ENCODE measurements at places on chromosomes 5 and 9. TPM values are rescaled to one million over a fixed set of nuclear protein-coding genes. Genes with fewer than 3 reads are reported as not detected.
A peak's percentile ranks its signal among the peaks of the same experiment; 100 is the strongest.

DNA sequence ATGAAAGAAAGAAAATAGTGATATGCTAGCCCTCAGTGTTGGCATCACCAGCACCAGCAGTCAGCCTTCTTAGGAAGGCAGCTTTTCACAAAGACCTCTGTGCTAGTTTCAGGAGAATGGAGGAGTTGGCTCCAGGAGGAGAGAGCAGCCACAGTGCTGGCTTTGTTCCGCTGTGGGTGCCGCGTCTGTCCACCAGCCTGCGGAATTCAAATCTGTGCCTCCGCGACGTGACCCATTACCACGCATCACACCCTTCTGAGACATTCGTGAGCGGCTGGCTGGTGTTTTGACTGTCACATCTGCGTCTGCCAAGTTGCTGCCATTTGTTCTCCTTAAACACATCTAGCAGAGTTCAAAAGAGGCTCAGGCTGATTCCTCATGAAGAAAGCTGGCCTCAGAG, 34.4 kb downstream of the SNX18 start:
- DNase-seq: no peak

DNA sequence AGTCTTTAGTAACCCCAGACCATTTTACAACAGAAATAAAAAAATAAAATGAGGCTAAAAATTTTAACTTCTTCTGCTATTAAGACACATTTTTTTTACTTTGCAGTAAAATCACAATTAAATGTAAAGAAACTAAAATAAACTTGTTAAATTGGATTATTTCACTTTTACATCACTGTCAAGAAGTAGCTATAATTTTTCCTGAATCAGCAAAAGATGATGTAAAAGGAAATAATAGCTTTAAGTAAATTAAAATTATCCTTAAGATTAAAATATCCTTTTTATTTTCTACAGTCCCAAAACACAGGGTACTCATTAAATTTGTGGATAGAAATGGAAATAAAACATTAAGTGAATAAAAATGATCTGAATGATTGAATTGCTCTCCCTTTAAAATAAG, 44.5 kb downstream of the TMEM232 start:
- no peak for DNase-seq

- DNase-seq: peak; percentile 19
Measured at GRCh38 chr9:91896513-91897121, 53.4 kb downstream of the ROR2 start.

- DNase-seq: no peak
Measured at GRCh38 chr5:39013938-39014337, 60.3 kb downstream of the RICTOR start.

- DNase-seq: no peak
Measured at GRCh38 chr9:93826905-93827544, 128.1 kb downstream of the BARX1 start.

GRCh38 chr9:73906671-73907070, 590.5 kb upstream of the RORB start:
- DNase-seq: no peak

GRCh38 chr5:112208699-112209615, 210.1 kb downstream of the EPB41L4A start:
- DNase-seq: no peak

DNA sequence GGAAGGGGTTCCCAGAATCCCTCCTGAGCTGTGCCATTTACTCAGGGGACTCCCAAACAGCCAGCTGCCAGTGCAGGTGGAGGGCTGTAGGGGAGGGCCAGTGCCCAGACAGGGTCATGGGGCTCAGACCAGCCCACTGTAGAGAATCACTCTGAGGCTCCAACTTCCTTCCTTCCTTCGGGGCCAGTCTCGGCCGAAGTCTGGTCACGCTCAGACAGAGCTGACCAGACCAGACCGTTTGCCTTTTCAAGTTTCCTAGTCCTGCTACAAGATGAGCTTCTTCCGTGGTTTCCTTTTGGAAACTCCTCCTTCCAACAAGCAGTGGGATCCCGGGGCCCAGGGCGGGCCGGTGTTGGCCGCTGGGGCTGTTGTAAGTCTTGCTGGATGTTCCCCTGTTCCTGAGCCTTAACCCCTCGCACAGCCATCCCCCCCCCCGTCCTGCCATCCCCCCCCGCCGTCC, 52.6 kb downstream of the SAR1B start:
- DNase-seq: no peak

GRCh38 chr9:113129884-113130283, 20.9 kb upstream of the SLC31A2 start:
- DNase-seq: no peak

GRCh38 chr5:132437604-132438266, 52.8 kb downstream of the IRF1 start:
- peak; percentile 91 for DNase-seq

- DNase-seq: no peak
Measured at GRCh38 chr5:9878206-9878605, 248.1 kb upstream of the TAS2R1 start.

SVEP1 gene
- total RNA-seq: 1.2 TPM

DNA sequence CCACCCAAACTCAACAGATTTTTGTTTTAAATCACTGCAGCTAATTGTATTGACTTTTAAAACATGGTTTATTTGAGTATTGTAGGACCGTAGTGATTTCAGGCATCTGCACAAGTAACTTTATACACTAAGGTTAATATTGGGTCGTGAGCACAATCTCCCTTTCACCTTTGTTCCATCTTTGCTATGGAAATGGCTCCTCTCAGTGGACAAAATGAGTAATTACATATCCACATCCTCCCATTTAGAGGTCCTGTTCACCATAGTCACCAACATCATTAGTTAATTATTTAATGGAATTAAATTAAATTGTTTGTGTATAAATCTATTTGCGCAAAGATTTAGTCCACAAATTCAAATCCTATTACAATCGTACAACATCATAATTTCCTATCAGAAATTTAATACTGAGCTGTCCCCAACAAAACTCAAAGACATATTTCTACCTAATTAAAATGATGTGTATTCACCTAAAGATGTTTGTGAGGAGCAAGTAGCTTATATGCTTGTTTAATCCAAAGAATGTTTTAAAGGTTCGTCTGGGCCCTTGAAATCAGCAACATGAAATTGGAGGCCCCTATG, 173.0 kb upstream of the DAPK1 start:
- DNase-seq: peak; percentile 76

- DNase-seq: no peak
Measured at GRCh38 chr5:170144286-170145023, 38.8 kb downstream of the FOXI1 start.

FSTL4 gene
- total RNA-seq: not detected

CCL27 gene
- total RNA-seq: not detected

GRCh38 chr5:151239237-151239861, 13.6 kb upstream of the GM2A start:
- peak; percentile 58 for DNase-seq

DNA sequence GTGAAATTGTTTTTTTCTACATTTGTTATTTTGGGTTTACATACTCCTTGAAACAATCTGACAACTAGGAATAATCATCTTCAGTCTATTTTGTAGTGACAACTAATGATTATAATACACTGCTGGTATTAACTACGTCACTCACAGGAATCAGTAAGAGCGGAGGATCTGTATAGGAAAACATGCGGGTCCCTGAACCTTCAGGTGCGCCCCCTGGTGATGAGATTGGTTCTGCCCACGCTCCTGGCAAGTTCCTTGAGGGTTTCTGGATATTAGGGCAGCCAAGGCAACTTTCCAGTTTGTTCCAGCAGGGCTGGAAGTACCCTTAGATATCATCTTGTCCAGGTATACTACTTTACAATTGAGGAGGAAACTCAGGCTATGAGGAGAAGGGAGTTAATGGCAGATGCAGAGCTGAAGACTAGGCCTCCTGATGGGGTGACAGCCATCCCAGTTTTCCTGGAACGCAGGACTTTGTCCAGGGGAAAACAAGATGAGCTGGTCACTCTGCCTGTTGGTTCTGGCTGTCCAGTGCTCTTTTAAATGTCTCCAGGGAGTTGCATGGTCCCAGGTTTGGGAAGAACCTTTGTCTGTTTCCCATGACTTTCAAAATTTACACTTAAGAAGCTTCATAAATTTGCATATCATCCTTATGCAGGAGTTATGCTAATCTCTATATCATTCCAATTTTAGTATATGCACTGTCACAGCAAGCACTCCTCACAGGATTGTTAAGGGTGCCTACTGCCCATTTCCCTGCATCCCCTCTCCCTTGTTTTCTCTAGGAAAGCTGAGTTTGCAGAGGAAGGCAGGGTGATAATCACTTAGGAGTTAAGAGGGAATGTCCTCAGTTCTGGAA, 14.9 kb upstream of the WNT8A start:
- DNase-seq: peak; percentile 67

DNA sequence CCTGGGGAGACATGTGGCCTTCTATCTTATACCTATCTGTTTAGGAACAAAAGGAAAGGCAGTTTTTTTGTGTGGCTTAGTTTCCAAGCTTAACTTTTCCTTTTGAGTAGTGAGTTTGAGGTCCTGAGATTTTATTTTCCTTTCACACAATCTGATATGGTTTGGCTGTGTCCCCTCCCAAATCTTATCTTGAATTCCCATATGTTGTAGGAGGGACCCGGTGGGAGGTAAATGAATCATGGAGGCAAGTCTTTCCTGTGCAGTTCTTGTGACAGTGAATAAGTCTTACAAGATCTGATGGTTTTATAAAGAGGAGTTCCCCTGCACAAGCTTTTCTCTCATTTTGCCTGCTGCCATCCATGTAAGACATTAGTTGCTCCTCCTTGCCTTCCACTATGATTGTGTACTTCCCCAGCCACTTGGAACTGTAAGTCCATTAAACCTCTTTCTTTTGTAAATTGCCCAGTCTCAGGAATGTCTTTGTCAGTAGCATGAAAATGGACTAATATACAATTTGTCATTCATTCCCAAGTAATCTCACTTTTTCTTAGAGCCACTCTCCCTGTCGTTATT, 4.7 kb upstream of the CLTB start:
- no peak for DNase-seq

GRCh38 chr5:142143878-142144277, 35.3 kb downstream of the NDFIP1 start:
- peak; percentile 39 for DNase-seq

DNA sequence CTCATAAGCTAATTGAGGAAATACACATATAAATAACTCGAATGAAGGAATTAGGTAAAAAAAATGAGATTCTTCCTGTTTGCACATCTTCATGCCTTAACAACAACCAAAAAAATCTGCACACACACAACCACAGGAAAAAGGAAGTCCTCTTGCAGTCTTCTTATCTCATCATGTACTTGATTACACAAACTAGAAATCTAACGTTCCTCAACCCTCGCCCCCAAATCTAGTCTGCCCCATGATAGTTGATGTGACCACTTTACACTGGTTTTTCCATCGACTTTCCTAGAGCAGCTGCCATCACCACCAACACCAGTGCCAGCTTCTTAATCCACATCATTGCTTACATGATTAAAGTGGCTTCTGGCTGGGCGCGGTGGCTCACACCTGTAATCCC, 31.2 kb upstream of the RNU6ATAC start:
- no peak for DNase-seq

- DNase-seq: no peak
Measured at GRCh38 chr5:74372051-74372450, 268.5 kb downstream of the ENC1 start.

CCDC152 gene
- total RNA-seq: 3.0 TPM

CNTFR gene
- 0.05 TPM for total RNA-seq

- no peak for DNase-seq
Measured at GRCh38 chr5:96601200-96601599, 61.0 kb upstream of the CAST start.

DNA sequence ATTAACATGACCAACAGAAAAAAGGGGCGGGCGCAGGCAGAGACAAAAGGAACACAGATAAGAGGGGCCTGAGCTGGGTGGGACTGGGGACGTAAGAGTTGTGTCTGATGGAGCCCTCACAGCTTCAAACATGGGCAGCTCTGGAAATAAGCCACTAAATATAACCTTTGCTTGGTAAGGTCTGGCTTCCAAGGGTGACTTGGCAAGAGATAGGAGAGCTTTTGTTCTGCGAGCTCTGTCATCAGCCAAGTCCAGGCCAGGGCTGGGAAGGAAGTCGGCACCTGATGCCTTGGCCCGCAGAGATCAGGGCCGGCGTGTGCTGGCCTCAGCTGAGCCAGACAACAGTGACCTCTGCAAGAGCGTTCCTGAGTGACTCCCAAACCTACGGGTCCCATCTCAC, 11.8 kb downstream of the TRUB2 start:
- DNase-seq: no peak

GRCh38 chr9:110152704-110153374, 55.1 kb downstream of the C9orf152 start:
- DNase-seq: peak; percentile 56

PCDHA1 gene
- not detected for total RNA-seq

DNA sequence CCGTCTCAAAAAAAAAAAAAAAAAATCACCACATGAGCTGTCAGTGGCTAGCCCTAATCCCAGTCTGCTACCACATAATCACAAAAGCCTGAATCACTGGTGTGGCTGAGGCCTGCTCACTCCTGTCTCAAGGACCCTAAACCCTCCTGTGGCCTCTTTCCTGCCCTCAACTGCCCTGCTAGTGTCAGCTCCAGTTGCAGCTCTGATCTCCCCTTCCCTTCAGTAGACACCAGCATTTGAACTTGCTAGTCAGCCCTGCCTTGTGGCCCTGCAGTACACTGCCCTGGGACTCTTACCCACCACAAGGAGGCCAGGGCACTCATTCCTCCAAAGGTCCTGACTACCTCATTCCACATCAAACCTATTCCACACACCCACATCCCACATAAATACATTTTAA, 9.5 kb upstream of the P4HA2 start:
- DNase-seq: peak; percentile 54

DNA sequence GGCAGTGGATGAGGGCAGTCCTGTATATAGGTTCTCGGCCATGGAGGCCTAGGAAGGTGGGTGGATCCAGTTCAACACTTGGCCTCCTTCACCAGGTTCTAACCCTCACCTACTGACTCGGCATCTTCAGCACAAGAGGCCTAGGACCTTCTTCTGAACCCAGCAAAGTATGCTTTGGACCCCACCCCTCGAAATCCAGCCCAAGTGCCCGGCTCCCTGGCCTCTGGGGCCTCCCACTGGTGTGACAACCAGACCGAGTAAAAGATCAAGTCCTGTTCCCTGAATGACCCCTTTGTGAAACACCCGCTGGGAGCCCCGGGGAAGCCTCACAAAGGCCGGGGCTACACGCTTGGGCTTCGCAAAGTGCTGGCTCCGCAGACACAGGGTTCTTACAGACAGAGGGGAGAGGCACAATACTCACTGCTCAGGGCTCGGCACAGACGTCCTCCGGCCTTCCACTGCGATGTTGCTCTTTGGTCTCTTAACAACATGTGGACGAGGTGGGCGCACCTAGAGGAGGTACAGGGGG, 47.0 kb downstream of the CRB2 start:
- no peak for DNase-seq

GRCh38 chr9:77011973-77012821, 7.3 kb upstream of the FOXB2 start:
- no peak for DNase-seq

NCBP1 gene
- total RNA-seq: 43.3 TPM

SMARCA2 gene
- 62.0 TPM for total RNA-seq

PCDHA2 gene
- total RNA-seq: not detected

CTNND2 gene
- 0.17 TPM for total RNA-seq

- DNase-seq: no peak
Measured at GRCh38 chr9:97367729-97368128, 44.2 kb upstream of the TDRD7 start.
